Naive thymus-derived CD8-positive, alpha-beta T cell (primary cell): ENCODE measurements at places on chromosomes 1 and 21.

DNA sequence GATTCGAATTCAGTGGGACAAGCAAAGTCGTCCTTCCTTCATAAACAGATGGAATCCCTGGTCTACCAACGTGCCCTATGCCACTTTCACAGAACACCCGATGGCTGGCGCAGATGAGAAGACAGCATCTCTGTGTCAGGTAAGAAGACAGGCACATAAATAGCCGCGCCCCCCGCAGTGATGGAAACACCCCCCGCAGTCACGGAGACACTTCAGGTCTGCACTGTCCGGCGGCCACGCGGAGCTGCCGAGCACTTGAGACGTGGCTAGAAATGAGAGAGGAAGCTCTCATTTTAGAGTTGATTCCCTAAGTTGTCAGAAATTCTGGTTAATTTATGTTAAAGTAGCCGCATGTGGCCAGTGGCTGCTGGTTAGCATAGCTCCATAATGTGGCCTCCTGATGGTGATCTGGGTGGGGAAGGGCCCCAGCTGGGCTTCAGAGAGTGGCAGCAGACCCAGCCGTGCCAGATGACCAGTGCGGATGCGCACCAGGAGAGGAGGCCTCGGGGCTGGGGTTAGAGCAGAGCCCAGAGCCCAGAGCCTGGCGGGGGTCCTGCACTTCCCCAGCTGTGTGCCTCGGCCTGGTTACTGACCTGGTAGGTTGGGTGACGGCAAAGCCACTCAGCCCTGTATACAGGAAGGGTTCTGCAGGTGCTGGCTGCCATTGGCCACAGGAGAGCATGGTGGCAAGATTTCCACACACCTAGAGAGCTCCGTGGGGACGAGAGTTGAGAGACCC, 2.9 kb downstream of the TPRG1L start:
- no peak for DNase-seq
- peaks cover 5% of the 10 kb centered on the region for H3K36me3 ChIP-seq
- H3K4me3 ChIP-seq: no peak overlapping the region

GRCh38 chr1:205824180-205824579, 11.2 kb upstream of the SLC41A1 start:
- H3K27me3 ChIP-seq: no peaks in the 10 kb centered on the region
- H3K4me1 ChIP-seq: peaks cover 3% of the 10 kb centered on the region
- H3K27ac ChIP-seq: no peak overlapping the region
- DNase-seq: no peak
- H3K4me3 ChIP-seq: no peak overlapping the region
- H3K36me3 ChIP-seq: no peaks in the 10 kb centered on the region

DNA sequence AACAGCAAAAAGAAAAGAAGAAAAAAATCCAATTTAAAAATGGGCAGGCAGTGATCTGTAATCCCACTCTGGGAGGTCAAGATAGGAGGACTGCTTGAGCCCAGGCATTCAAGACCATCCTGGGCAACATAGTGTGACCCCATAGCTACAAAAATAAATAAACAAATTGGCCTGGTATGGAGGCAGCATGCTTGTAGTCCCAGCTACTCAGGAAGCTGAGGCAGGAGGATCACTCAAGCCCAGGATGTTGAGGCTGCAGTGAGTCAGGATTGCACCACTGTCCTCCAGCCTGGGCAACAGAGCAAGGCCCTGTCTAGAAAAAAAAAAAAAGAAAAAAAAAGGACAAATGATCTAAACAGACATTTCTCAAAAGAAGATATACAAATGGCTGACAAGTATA, 99.6 kb downstream of the EIF4G3 start:
- no peak for DNase-seq
- H3K36me3 ChIP-seq: peaks cover 5% of the 10 kb centered on the region
- H3K4me3 ChIP-seq: no peak overlapping the region
- peaks cover 6% of the 10 kb centered on the region for H3K4me1 ChIP-seq
- no peaks in the 10 kb centered on the region for H3K27me3 ChIP-seq

DNA sequence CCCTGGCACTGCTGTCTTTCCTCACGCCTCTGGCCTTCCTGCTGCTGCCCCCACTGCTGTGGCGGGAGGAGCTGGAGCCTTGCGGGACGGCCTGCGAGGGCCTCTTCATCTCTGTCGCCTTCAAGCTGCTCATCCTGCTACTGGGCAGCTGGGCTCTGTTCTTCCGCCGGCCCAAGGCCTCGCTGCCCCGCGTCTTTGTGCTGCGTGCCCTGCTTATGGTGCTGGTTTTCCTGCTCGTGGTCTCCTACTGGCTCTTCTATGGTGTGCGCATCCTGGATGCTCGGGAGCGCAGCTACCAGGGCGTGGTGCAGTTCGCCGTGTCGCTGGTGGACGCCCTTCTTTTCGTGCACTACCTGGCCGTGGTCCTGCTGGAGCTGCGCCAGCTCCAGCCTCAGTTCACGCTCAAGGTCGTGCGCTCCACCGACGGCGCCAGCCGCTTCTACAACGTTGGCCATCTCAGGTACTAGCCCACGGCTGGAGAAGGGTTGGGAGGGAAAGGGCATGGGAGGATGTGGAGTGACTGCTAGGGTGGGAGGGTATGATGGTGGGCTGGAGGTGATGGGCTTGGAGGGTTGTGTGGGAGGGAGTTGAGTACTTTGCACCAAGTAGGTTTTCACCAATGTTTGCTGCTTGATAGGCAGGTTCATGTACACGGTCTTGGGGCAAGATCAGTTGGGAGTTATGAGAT, 18.9 kb downstream of the VANGL2 start:
- no peaks in the 10 kb centered on the region for H3K36me3 ChIP-seq
- no peak for DNase-seq
- H3K4me3 ChIP-seq: no peak overlapping the region
- no peaks in the 10 kb centered on the region for H3K27me3 ChIP-seq

DNA sequence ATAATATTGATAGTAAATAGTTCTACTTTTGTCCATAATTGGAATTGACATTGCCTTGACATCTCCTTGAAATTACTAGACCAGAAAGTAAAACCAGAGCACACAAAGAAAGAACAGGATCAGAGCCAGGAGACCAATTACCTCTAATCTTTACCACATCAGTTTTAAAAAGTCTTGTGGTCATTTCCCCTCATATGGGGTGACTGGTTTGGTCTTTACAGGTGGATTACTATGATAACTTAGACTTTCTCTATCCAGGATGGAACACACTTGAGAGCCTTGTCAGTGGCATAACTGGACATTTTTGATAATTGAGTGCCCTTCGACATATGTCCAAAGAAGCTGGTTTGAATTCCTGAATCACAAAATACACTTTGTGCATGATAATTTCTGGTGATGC, 1148.1 kb upstream of the NCAM2 start:
- H3K27me3 ChIP-seq: no peaks in the 10 kb centered on the region
- H3K4me3 ChIP-seq: no peak overlapping the region
- DNase-seq: no peak
- no peak overlapping the region for H3K27ac ChIP-seq
- no peaks in the 10 kb centered on the region for H3K36me3 ChIP-seq

DNA sequence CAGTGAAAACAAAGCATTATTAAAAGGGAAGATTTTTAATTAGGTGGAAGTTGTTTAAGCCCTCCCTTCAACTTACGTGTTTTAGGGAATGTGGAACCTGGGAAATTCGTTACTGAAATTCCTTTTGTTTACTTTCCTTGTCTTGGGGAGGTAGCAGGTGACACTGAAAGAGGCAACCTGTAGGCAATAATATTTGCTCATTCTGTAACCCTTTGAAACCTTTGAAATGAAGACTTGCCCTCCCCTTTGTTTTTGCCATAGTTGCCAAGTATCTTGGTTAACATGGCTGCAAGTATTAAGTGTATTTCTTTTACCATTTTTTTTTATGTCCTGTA, 1.7 kb downstream of the MRPS6 start:
- H3K4me3 ChIP-seq: peak overlapping the region; percentile 92
- no peak for DNase-seq
- H3K36me3 ChIP-seq: peaks cover 5% of the 10 kb centered on the region
- peaks cover 61% of the 10 kb centered on the region for H3K4me1 ChIP-seq

- H3K27me3 ChIP-seq: no peaks in the 10 kb centered on the region
- peak overlapping the region; percentile 72 for H3K4me3 ChIP-seq
- peak overlapping the region; percentile 82 for H3K27ac ChIP-seq
- no peak for DNase-seq
- peaks cover 84% of the 10 kb centered on the region for H3K4me1 ChIP-seq
- H3K36me3 ChIP-seq: peaks cover 83% of the 10 kb centered on the region
These were observed 7.4 kb downstream of the CD247 start for GRCh38 chr1:167510881-167511280.

DNA sequence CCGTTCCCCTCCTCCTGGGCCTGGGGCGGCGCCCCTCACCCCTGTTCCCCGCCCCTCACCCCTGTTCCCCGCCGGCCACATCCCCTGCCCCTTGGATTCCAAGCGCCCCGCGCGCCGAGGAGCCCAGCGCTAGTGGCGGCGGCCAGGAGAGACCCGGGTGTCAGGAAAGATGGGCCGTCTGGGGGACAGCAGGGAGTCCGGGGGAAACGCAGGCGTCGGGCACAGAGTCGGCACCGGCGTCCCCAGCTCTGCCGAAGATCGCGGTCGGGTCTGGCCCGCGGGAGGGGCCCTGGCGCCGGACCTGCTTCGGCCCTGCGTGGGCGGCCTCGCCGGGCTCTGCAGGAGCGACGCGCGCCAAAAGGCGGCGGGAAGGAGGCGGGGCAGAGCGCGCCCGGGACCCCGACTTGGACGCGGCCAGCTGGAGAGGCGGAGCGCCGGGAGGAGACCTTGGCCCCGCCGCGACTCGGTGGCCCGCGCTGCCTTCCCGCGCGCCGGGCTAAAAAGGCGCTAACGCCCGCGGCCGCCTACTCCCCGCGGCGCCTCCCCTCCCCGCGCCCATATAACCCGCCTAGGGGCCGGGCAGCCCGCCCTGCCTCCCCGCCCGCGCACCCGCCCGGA, at the start of gene TP73:
TSS of gene TP73 (plus strand) at position 587 of the 618 bp plus-strand sequence. CDS start 29,850 bp downstream, outside the sequence.
- H3K36me3 ChIP-seq: peaks cover 2% of the 10 kb centered on the region
- no peak within 1 kb of the TSS for H3K27ac ChIP-seq
- peaks cover 32% of the 10 kb centered on the region for H3K27me3 ChIP-seq
- peaks cover 41% of the 10 kb centered on the region for H3K4me1 ChIP-seq
- peak within 1 kb of the TSS; percentile 60 for H3K4me3 ChIP-seq

- H3K27ac ChIP-seq: no peak overlapping the region
- H3K27me3 ChIP-seq: no peaks in the 10 kb centered on the region
- peaks cover 19% of the 10 kb centered on the region for H3K4me1 ChIP-seq
- H3K4me3 ChIP-seq: peak overlapping the region; percentile 50
These were observed 10.8 kb upstream of the FAAP20 start for GRCh38 chr1:2205191-2205952.

- H3K27ac ChIP-seq: peak overlapping the region; percentile 99
- H3K4me1 ChIP-seq: peaks cover 48% of the 10 kb centered on the region
- H3K36me3 ChIP-seq: peaks cover 7% of the 10 kb centered on the region
- H3K27me3 ChIP-seq: no peaks in the 10 kb centered on the region
- peak overlapping the region; percentile 69 for H3K4me3 ChIP-seq
These were observed 7.9 kb downstream of the ATP5IF1 start for GRCh38 chr1:28243685-28244311.

GRCh38 chr1:54272772-54273091, 72.8 kb downstream of the MRPL37 start:
- H3K36me3 ChIP-seq: peaks cover 4% of the 10 kb centered on the region
- no peak overlapping the region for H3K4me3 ChIP-seq
- H3K4me1 ChIP-seq: peaks cover 28% of the 10 kb centered on the region
- H3K27me3 ChIP-seq: no peaks in the 10 kb centered on the region

- H3K4me1 ChIP-seq: no peaks in the 10 kb centered on the region
- no peak overlapping the region for H3K4me3 ChIP-seq
- peaks cover 26% of the 10 kb centered on the region for H3K27me3 ChIP-seq
These were observed 47.2 kb downstream of the CAPN9 start for GRCh38 chr1:230794431-230794830.

GRCh38 chr21:38743772-38744529, 61.8 kb upstream of the ETS2 start:
- no peak for DNase-seq
- no peaks in the 10 kb centered on the region for H3K36me3 ChIP-seq
- H3K27ac ChIP-seq: no peak overlapping the region

DNA sequence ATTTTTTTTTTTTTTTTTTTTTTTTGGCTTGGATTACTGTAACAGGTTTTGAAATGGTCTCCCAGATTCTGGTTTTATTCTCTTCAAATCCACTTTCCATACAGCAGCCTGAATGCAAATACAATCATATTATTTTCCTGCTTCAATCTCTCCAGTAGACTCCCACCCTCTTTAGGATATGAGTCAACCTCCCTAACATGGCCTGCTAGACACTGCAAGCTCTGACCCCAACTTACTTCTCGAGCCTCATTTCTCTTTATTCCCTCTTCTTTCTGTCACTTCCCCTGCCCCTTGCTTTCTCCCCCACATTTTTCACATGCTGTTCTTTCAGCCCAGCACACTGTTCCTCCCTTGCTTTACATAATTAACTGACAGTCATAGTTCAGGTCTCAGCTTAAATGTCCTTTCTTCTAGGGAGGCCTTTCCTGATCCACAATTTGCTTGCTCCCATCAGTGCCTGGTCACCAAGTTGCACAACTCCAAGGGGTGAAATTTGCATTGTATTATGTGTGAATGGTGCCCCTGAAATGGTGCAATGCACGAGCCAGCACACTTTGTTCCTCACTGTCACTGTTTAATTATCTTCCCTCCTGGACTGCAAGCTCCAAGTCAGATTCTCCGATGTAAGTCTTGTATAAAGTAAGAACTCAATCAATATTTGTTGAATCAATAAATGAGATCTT, 22.1 kb upstream of the IL19 start:
- H3K4me3 ChIP-seq: no peak overlapping the region
- no peaks in the 10 kb centered on the region for H3K27me3 ChIP-seq
- DNase-seq: no peak

- H3K27ac ChIP-seq: peak overlapping the region; percentile 34
- H3K4me1 ChIP-seq: peaks cover 37% of the 10 kb centered on the region
- no peaks in the 10 kb centered on the region for H3K27me3 ChIP-seq
- DNase-seq: peak; percentile 70
- H3K4me3 ChIP-seq: peak overlapping the region; percentile 80
These were observed 212.8 kb upstream of the RAB4A start for GRCh38 chr1:229058111-229058561.

GRCh38 chr1:57089855-57090254, 124.0 kb upstream of the C8B start:
- H3K27me3 ChIP-seq: peaks cover 4% of the 10 kb centered on the region
- DNase-seq: no peak
- H3K4me1 ChIP-seq: no peaks in the 10 kb centered on the region
- no peak overlapping the region for H3K27ac ChIP-seq

DNA sequence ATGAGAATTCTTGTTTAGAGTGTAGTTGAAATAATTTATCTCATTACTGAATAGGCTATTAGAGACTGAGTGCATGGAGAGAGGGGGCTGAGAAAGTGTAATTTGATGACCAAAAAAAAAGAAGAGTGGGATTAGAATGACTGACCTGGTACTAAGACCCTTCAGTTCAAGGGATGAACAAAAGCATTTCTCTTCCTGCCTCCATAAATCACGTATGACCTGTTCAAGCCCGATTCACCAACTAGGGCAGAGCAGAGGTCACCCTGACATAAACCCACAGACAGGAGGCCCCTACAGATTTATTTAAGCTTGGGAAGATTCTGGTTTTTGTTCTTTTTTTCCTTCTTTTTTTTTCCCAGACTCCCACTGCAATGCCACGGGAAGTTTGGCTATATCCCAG, 123.7 kb upstream of the COP1 start:
- peaks cover under 1% of the 10 kb centered on the region for H3K27me3 ChIP-seq
- H3K4me1 ChIP-seq: no peaks in the 10 kb centered on the region
- no peak overlapping the region for H3K4me3 ChIP-seq
- no peaks in the 10 kb centered on the region for H3K36me3 ChIP-seq
- no peak overlapping the region for H3K27ac ChIP-seq
